ENCODE measurements at places on chromosomes 2 and 18.

DNA sequence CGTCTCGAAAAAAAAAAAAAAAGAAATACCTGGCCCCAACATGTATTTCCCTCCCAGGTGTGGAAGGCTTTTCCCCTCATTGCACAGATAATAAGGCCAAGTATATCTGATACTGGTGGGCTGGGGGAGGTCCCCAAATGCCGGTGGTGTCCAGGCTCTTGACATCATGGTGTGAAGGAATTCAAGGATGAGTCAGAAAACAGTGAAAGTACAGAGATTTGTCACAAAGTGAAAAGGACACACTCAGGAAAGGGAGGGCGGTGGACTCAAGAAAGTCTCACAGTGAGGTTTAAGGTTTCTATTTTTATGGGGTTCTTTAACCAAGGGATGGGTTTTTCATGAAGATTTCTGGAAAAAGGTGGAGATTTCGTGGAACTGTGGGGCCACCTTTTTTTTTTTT lies 37.8 kb upstream of the FZD5 start:
- no peak overlapping the region for H3K27ac ChIP-seq
- peaks cover 5% of the 10 kb centered on the region for H3K4me1 ChIP-seq
- DNase-seq, result no peak
- no peaks in the 10 kb centered on the region for H3K36me3 ChIP-seq
- H3K27me3 ChIP-seq, result no peaks in the 10 kb centered on the region
- H3K4me3 ChIP-seq, result no peak overlapping the region

- H3K4me3 ChIP-seq, result no peak overlapping the region
- no peaks in the 10 kb centered on the region for H3K36me3 ChIP-seq
- H3K27me3 ChIP-seq, result no peaks in the 10 kb centered on the region
- H3K4me1 ChIP-seq, result no peaks in the 10 kb centered on the region
- H3K27ac ChIP-seq, result no peak overlapping the region
- DNase-seq, result no peak
Measured at GRCh38 chr2:147715807-147716206, 129.0 kb upstream of the ACVR2A start.

DNA sequence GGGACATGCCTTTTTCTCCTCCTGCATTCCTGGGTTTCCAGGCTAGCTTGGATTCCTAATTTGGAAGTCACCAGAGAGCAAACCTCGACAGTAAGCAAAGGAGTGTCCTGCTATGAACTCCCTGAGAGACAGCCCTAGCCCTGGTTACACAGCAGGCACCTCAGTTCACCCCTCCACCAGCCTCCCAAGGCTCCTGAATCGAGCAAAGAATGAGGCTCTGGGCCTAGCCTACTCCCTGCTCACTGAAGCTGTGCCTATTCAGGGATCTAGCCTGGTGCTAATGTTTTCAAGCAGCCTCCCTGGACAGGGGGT lies 66.7 kb upstream of the RMDN2 start:
- H3K36me3 ChIP-seq, result no peaks in the 10 kb centered on the region
- H3K4me1 ChIP-seq, result peaks cover 10% of the 10 kb centered on the region
- no peak overlapping the region for H3K4me3 ChIP-seq
- H3K27me3 ChIP-seq, result no peaks in the 10 kb centered on the region
- DNase-seq, result no peak

DNA sequence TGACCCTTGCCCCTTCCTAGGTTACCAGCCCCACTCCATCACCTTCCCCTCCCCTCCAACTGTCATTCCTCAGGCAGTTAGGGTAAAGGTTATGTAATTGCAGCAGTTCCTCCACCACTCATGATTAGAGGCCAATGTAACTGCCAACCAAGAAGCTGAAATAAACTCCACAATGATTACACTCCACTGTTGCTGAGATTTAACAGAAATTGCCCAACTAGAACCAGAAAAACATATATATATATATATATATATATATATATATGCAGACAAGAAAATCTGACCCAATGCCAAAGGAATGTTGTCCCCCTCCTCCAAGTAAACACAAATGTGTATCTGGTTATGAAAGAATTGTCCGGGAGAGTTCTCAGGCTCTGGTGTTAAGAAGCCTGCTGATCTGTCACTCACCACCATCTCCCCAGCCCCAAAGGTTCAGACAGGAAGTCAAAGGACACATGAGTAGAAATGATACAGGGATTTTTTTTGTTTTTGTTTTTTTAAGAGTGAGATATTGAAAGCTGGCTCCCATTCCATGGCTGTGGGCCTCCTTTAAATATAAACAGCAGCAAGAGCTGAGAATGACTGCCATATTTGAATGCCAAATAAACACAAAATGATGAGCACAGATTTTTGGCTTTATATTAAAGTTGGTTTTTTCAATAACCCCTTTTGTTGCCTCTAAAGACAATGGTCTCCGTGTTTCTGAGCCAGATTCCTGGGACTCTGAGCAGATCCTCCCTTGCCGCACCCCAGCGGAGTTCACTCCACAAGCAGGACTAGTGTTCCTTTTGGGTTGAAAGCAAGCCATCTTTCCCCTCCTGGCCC lies 127.2 kb upstream of the MAPRE2 start:
- no peak for DNase-seq
- no peaks in the 10 kb centered on the region for H3K36me3 ChIP-seq
- no peaks in the 10 kb centered on the region for H3K27me3 ChIP-seq
- H3K27ac ChIP-seq, result no peak overlapping the region
- no peak overlapping the region for H3K4me3 ChIP-seq
- no peaks in the 10 kb centered on the region for H3K4me1 ChIP-seq

DNA sequence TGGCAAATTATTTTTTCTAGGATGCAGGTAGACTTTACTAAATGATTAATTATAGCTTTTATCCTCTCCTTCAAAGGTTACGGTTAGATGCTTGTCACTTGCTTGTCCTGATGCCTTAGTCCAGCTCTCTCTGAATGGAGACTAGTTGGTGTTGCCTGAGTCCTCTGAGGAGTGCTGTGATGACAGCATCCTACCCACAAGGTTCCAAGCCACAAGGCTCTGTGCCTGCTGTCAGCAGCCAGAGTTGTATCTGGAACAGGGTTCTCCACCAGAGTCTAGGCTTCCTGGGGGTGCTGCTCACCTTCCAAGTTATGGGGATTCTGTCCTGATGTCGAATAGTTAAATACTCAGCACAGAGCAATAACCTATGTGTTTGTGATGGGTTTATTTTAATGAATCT lies 125.7 kb downstream of the GALNT1 start:
- no peaks in the 10 kb centered on the region for H3K4me1 ChIP-seq
- H3K36me3 ChIP-seq, result peaks cover 84% of the 10 kb centered on the region
- no peak for DNase-seq

- DNase-seq, result no peak
- H3K36me3 ChIP-seq, result no peaks in the 10 kb centered on the region
- no peaks in the 10 kb centered on the region for H3K4me1 ChIP-seq
- H3K4me3 ChIP-seq, result no peak overlapping the region
- H3K27ac ChIP-seq, result no peak overlapping the region
Measured at GRCh38 chr2:217316743-217317142, 456.9 kb upstream of the TNP1 start.

DNA sequence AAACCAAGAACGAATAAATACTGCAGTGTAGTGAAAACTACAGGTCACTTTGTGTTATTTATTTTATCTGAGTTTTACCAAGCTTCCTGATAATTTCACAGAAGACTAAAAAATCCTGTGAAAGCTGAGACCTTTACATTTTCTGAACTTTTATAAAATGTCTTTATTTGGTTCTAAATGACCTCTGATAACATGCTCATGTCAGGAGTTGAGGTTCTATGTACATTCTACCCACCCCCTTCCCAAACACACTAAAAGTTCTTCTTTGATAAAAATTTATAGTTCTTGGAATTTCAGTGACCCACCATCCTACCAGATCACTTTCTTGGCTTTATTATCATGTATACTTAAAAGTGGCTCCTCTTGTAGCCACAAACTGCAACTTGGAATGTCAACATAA lies 463.1 kb downstream of the PIK3C3 start:
- no peaks in the 10 kb centered on the region for H3K4me1 ChIP-seq
- no peaks in the 10 kb centered on the region for H3K36me3 ChIP-seq
- H3K4me3 ChIP-seq, result no peak overlapping the region
- DNase-seq, result no peak

DNA sequence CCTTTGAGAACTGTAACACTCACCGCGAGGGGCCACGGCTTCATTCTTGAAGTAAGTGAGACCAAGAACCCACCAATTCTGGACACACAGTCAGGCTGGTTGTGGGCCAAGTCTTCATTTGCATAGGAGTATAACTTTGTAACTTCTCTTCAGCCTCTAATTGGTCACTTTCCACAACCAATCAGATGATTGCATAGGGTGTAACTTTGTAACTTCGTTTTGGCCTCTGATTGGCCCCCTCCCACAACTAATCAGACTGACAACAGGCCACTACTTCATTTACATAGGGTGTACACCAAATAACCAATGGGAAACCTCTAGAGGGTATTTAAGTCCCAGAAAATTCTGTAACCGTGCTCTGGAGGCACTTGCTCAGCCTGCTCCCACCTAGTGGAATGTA lies 77.5 kb upstream of the TCF4 start:
- H3K4me3 ChIP-seq, result no peak overlapping the region
- H3K27me3 ChIP-seq, result no peaks in the 10 kb centered on the region
- H3K4me1 ChIP-seq, result no peaks in the 10 kb centered on the region
- no peak for DNase-seq

DNA sequence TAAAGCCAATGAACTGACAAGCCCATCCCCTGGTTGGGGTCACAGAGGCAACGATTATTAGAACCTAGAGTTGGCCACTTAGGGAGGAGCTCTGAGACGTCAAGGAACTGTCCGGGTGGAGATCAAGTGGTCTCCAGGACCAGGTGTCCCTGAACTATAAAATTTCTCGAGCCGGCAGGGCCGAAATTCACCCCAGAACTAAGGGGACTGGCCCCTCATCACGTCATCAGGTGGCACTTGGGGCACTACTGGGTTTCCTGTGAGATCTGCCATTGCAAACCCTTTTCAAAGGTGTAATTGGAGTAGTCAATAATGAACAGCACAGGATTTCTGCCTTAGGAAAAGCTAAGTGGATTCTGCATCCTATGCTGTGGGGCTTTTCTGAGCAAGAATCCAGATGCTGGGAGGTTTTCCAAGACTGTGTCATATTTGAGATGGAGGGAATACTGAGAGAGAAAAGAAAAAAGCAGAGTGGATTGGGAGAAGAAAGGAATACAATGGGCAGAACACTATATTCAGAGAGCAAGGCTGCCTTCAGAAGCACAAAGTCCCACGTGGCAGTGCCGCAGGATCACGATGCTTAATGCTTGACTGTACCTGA lies 113.6 kb downstream of the ALPK2 start:
- peaks cover 12% of the 10 kb centered on the region for H3K4me1 ChIP-seq
- H3K36me3 ChIP-seq, result no peaks in the 10 kb centered on the region
- no peak for DNase-seq
- no peak overlapping the region for H3K27ac ChIP-seq
- no peaks in the 10 kb centered on the region for H3K27me3 ChIP-seq

- H3K27me3 ChIP-seq, result no peaks in the 10 kb centered on the region
- H3K4me1 ChIP-seq, result no peaks in the 10 kb centered on the region
- no peak for DNase-seq
- H3K4me3 ChIP-seq, result no peak overlapping the region
Measured at GRCh38 chr2:121830809-121831208, 75.4 kb downstream of the TSN start.

DNA sequence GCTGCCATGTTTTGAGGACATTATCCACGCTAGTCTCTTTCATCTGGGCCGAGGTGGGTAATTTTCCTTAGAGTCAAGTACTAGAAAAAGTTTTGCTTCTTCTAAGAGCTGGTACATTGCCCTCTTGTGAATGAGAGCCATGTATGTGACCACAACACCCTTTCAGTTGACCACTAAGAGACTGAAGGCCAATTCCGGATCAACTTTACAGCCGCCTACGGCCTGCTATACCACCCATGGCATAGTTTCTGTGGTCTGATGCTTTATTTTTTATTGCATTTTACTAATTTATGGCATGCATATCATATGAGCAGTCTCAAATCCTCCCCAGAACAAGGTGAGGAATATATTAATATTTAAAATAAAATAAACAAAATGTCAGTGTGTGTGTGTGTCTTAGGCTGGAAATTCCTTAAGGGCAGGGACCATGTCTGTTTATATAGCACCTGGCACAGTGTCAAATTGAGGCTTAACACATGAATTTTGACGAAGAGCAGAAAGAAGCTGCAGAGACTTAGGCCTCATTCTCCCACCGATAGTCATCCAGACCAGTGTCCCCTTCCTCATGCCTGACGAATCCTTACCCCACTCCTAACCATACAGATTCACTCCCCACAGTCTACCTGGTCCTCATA lies 35.4 kb downstream of the PSD4 start:
- no peaks in the 10 kb centered on the region for H3K27me3 ChIP-seq
- H3K4me3 ChIP-seq, result no peak overlapping the region
- peaks cover 30% of the 10 kb centered on the region for H3K4me1 ChIP-seq
- peak overlapping the region; percentile 88 for H3K27ac ChIP-seq
- no peaks in the 10 kb centered on the region for H3K36me3 ChIP-seq

GRCh38 chr2:9380702-9381628 lies 42.4 kb downstream of the ITGB1BP1 start:
- no peak for DNase-seq
- no peaks in the 10 kb centered on the region for H3K36me3 ChIP-seq
- H3K4me1 ChIP-seq, result peaks cover 47% of the 10 kb centered on the region
- no peaks in the 10 kb centered on the region for H3K27me3 ChIP-seq
- no peak overlapping the region for H3K4me3 ChIP-seq

DNA sequence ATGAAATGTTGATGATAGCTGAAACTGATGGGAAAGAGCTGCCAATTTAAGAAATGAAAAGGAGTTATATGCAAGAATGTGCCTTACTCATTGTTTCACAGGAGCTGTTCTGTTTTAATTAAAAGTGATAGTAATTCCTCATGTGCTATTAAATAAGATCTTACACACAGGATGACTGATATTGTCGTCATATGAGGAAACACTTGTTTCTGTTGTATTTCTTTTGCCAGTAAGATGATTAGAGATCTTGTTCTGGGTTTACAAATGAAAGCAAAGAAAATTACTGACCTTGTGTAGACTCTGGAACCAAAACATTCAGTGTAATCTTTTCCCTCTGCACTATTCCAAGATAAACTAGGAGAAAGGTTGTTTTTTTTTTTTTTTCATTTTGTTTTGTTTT lies 123.6 kb downstream of the MAP3K20 start:
- H3K36me3 ChIP-seq, result no peaks in the 10 kb centered on the region
- no peak overlapping the region for H3K4me3 ChIP-seq
- H3K27ac ChIP-seq, result peak overlapping the region; percentile 43
- no peak for DNase-seq

- H3K36me3 ChIP-seq, result no peaks in the 10 kb centered on the region
- DNase-seq, result no peak
- no peak overlapping the region for H3K4me3 ChIP-seq
- H3K4me1 ChIP-seq, result peaks cover 36% of the 10 kb centered on the region
- no peak overlapping the region for H3K27ac ChIP-seq
Measured at GRCh38 chr2:10411557-10411956, 36.6 kb downstream of the ODC1 start.

DNA sequence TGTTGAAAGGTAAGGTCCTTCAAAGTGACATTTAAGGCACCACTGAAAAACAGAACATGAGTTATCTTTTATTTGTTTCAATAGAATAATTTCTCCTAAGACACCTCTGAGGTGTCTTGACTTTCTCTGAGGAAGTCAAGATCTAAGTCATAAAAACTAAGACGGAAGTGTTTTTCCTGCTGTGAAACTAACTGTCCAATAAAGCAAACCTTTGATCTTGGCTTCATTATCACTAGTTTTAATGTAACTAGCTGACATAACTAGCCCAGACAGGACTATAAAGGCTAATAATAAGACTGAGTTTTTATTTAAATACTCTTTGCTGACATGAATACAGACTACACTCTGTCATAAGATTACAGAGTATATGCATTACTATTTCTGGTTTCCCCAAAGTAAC lies 36.6 kb downstream of the INO80D start:
- no peaks in the 10 kb centered on the region for H3K27me3 ChIP-seq
- H3K4me3 ChIP-seq, result no peak overlapping the region
- no peak overlapping the region for H3K27ac ChIP-seq
- H3K4me1 ChIP-seq, result no peaks in the 10 kb centered on the region

GRCh38 chr2:166381-166780 lies 97.5 kb downstream of the SH3YL1 start:
- H3K27me3 ChIP-seq, result peaks cover 11% of the 10 kb centered on the region
- H3K4me1 ChIP-seq, result no peaks in the 10 kb centered on the region
- no peak overlapping the region for H3K4me3 ChIP-seq
- H3K27ac ChIP-seq, result no peak overlapping the region
- H3K36me3 ChIP-seq, result no peaks in the 10 kb centered on the region

Data from esophagus squamous epithelium (tissue), 5 donors.